ENCODE measurements at places on chromosomes 7 and 10.
A peak's percentile ranks its signal among the peaks of the same experiment; 100 is the strongest.

- no peak for DNase-seq
Observed at GRCh38 chr7:3267966-3268690, 32.9 kb upstream of the SDK1 start.

DNA sequence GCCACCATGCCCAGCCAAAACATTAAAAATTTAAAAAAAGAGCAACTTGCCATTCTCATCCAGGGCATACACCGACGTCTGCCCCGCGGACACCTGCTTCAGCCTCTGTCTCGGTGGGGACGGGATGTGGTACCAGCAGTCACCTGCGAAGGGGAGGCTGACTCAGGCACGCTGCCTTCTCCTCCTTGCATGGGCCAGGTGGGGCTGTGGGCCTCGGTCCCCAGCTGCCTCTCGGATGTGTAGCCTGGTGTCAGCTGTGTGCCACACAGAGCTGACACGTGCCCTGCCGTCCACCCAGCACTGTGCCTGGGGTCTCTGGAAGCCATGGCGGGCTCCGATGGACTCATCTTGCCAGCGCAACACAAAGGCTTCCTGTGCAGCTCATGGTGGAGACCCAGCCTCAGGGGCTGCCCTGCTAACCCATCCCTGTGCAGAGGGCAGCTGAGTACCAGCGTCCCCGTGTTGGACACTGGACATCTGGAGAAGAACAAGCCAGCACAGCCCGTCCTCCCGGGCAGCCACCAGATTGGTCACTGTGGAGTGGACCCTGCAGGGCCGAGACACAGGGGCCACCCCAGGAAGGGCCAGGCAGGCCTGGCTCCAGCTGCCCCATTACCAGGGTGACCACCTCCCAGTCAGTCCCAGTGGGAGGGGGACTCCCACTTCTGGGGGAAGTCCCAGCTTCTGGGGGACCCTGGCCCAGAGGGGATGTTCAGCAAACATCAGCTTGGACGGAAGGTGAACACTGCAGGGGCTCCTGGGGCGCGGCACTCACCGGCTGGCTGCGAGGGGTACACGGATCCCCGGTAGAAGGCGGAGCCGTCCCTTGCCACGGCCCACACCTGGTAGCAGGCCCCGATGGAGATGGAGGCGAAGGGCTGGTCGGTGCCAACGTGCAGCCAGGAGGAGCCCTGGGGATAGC, 10.6 kb downstream of the BHLHA15 start:
- no peak for DNase-seq

DNA sequence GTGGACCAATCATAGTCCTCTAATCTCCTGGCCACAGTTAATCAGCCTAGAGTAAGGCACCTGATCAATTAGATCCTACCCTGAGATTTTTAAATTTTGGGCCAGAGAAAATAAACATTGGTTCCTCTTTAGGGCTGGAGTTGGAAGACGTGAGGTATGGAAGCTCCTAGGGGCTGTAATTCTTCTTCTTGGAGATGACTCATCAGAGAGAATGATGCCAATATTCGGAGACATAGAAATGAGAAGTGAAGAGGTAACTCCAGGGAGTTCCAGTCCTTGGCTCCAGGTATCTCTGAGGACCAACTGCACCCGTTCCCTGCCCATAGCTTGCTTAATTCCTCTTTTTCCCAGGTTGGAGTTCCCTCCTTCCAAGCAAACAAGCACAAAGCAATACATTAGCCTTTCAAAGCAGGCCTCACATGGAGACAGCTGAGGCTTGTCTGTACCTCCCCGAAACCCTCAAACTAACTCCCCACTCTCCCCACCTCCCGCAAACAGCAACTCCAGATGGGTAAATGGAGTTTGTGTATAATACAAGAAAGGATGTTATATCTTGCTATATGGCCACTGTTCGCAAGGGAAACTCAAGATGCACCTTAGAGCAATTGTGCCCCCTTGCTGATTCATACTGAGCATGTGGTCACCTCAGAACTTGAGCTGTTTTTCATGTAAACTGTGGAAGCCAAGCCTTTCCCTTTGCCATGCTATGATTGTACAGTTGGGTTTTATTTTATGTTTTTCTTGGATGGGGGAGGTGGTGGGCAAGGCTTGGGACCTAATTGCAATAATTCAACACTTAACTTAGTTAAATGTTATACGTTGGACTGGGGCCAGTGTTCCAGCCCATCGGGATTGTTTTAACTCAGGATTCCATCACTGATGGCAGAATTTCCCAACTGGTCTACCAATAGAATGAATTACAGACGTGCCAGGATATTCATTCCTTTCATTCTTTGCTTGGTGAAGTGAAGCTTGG, 29.3 kb downstream of the PIK3AP1 start:
- no peak for DNase-seq

DNA sequence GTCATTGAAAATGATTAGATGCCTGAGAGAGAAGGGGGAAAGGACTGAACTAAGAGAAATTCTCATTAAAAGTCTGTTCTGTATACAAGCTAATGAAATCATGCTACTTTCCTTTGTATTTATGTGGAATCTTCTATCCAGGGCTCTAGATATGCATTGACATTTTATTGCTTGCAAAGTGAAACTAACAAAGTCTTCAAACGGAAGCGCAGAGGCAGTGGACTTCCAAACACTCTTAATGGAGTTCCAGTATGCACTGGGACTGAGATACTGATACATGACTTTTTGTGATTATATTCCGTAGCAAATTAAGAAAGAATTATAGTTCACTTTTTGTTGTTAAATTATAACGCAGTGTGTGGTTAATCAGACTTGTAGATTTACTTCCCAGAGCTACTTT, 166.8 kb upstream of the TBX20 start:
- no peak for DNase-seq

GRCh38 chr7:151276666-151277590, 28.4 kb upstream of the SMARCD3 start:
- peak; percentile 61 for DNase-seq

DNA sequence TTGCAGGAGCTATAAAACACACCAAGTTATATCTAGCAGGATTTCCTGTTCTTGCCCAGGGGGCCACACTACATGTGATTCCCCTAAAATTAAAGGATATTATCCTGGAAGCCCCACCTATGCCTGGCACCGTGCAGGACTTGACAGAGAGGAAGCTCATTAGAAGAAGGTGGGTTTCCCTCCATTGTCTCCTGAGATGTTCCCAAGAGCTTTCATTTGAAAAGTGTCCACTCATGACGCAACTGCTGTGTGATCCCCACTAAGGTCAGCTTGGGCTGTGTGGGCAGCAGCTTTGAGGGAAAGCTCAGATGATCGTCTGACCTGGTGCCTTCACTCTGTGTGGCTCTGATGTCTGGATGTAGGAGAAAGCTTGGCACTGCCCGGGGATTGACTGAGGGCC, 53.5 kb downstream of the RAMP3 start:
- no peak for DNase-seq

DNA sequence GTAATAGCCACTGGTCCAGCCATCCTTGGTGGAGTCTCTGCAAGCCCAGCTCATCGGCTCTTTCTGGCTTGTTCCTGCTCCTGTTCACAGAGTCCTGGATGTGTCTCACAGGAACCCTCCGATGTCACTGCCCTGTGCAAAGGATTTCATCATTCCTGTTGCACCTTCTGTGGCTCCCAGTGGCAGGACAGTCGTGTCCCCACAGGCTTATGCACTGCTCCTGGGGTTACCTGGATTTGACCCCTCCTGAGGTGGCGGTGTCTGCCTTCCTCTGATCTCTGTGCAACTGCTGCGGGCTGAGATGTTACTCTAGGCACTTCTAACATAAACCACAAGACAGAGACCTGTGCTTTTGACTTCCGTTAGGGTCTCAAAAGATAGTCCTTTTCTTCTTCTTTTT, 30.6 kb downstream of the APBB1IP start:
- no peak for DNase-seq

DNA sequence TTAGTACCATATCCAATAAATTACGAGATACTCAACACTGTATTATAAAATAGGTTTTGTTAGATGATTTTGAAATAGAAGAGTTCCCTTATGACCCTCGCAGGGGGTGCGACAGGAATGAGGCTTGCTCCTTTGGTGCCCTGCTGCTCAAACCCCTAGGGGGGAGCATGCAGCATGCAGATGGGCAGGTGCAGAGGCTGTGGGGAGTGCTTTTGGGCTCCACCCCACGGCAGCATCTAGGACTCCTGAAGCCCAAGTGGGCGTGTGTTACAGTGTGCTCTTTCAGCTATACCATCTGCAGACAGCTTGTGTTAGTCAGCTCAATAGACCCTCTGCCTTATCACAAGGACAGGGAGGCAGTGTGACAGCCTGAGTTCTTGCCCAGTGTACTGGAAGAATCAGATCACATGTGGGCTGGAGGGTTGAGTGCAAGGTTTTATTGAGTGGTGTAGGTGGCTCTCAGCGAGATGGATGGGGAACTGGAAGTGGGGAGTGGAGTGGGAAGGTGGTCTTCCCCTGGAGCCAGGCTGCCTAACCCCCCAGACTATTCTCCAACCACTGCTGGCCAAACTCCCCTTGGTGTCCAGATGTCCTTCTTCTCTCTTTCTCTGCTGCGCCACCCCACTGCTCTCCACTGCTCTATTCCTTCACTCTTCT, 3.1 kb upstream of the MRC1 start:
- peak; percentile 26 for DNase-seq

DNA sequence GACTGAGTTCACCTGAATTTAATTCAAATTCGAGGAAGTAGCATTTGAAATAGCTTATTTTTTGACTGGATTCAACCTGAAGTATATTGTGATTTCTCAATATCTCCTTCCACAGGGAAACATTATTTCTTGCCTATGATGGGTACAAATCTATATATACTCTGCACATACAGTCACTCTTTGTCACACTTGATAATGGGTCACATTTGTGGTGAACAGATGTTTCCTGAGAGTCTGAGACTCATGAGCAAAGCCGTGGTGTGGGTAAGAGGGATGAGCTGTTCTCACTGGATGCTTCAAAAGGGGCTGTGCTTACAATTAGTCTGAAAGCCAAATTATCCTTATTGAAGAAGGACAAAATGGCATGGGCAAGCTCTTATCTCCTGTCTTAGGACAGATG, 18.0 kb upstream of the TBXAS1 start:
- DNase-seq = no peak

DNA sequence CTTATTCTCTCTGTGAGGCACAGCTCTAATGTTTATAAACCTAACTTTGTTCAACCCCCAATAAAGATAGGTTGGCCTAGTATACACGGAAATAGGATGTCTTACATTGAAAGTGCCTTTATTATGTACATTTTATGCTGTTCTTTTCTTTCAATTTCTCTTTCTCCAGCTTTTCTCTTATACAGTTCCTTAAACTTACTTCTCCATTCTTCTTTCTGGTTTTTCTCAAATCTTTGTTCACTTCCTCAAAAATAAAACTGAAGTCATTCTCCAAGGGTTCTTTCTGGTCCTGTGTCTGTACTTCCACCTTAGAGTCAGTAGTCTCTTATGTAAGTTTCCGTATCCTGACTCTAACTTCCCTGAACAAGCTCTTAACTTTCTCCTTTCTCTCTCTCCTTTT, 29.2 kb upstream of the NAMPT start:
- peak; percentile 94 for DNase-seq

GRCh38 chr7:155256761-155257481, 40.8 kb upstream of the INSIG1 start:
- no peak for DNase-seq

DNA sequence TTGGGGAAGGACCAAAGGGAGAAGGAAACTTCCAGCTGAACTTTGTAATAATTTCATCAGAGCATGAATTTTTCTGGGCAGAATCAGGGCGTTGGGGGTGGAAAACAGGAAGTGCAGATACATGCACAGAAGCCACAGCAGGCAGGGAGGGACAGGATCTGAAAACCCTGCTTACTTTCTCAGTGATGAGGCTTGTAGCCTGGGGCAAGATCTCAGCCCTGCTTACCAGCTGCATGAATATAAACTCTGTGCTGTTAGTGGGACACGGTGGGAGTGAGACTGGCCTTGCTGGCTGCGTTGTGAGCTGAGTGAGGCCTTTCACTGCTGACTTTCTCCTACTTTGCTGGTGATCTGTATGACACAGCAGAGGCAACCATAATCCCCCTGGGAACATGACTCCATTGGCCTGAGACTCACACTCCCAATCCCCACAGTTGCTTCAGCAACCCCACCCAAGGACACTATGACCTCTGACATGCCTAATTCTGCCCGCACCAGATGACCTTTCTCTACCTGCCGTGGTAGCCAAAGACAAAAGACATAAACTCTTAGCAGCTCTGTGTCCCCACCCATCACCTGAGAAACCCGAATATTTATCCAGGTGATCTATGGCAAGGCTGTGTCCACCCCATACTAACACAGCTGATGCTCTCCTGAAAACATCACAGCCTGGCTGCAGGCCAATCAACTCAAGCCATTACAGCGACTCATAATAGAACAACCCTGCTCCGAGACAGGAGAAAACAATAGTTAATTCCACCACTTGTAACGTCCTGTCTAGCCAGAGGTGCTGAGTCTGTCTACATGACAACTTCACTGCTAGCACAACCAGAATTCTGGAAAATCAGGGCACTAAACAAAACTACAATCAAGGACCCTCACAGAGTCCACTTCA, 190.7 kb upstream of the CHRM2 start:
- no peak for DNase-seq

DNA sequence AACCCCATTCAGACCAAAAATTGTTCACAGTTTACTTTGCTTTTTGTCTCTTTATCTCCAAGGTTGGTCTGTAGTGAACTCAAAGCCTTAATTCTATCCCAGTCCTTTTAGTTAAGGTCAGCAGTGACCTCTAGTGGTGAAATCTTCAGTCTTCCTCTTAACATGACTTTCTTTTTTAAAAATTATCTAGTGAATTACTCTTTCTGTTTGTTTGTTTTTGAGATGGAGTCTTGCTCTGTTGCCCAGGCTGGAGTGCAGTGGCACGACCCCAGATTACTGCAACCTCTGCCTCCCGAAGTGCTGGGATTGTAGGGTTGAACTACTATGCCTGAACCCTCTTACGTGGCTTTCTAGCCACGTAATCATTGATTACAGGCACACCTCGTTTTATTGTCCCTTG, 25.0 kb downstream of the ZNF487 start:
- DNase-seq = peak; percentile 64

GRCh38 chr10:46236546-46236887, 50.3 kb upstream of the ANTXRL start:
- no peak for DNase-seq

- DNase-seq = no peak
Observed at GRCh38 chr10:29203432-29203831, 85.4 kb upstream of the LYZL1 start.

- peak; percentile 26 for DNase-seq
Observed at GRCh38 chr7:101602484-101603241, 26.4 kb downstream of the MYL10 start.

- no peak for DNase-seq
Observed at GRCh38 chr7:96648784-96649183, 60.9 kb downstream of the SEM1 start.

DNA sequence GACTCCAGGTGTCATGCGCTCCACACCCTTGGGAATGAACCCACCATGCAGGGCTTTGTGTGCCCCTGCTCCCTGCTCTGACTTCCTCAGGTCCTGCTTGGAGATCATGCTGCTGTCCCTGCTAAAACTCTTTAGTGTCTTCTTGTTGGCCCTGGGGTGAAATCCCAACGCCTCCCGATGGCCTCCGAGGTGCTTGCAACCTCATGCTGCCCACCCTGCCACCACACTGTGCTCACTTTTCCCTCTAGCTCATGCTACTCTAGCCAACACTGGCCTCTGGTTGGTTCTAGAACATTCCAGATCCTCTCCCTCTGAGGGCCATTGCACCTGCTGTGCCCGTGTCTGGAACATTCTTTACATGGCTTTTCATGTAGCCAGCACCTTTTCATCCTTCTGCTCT, 227.7 kb downstream of the ADAM12 start:
- no peak for DNase-seq

- no peak for DNase-seq
Observed at GRCh38 chr10:32366111-32366510, 19.2 kb upstream of the EPC1 start.

GRCh38 chr7:23895666-23896096, 185.7 kb downstream of the STK31 start:
- no peak for DNase-seq

Measured in AML-193 (cell line).